ENCODE measurements at places on chromosomes 1 and 21.

- no peak for DNase-seq
These were observed 5.8 kb upstream of the ITGB2 start for GRCh38 chr21:44926331-44927101.

DNA sequence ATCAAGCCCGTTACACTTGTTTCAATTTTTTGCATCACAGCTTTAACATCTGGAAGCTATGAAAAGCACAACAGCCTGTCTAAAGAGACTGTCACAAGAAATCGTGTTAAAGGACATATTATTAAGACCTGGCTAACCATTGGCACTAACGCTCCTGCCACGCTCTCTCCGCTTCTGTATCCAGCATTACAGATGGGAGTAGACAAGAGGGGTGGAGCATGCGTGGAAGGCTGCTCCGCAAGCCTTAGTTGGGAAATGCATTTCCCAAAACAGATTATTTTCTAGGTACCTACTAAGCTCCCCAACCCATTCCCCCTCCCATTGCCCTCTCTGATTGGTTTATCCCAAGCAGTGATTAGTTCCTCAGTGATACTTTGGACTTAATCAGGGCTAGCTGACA is 72.4 kb downstream of the NTNG1 start:
- DNase-seq, result no peak

DNA sequence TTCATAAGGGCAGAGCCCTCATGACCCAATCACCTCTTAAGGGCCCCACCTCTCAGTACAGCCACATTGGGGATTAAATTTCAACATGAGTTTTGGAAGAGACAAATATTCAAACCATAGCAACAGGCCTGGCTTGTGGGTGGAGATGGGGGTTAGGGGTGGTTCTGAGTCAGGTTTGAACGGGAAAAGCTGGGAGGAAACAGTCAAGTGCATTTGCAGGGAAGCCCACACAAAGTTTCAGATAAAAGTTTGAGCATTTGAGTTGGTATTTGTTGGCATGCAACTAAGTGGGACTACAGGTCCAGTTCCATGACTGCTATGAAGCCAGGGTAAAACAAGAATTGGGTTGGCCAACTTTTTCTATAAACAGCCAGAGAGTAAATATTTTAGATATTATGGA is 21.0 kb upstream of the PADI2 start:
- DNase-seq, result no peak

- DNase-seq, result no peak
These were observed 58.7 kb downstream of the KIAA0040 start for GRCh38 chr1:175133673-175134435.

DNA sequence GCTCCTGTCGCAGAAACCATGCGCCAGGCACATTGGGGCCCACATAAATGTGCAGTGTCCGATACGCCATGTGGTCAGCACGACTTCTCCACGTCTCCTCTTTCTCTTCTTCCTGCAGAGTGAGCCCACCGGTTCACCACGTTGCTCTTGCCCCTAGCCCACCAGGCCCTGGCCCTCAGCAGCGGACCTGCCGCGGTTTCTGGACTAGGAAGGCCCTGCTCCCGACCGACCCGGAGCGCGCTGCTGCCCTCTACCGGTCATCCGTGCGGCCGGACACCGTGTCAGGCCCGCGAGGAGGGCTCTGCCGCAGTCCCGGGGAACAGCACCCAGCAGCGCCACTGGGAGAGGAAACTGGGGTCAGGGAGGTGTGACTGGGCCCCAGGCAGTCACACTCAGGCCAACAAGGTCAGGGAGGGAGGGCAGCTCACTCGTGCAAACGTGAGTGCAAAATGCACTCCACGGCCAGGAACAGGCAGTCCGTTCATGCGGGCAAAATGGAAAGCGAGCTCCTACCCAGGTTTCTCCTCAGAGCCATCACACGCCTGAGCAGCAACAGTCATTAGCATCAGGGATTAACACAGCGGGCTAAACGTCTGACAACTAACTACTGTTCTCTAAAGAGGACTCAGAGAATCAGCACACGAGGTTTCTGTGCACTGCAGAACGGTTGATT is 13.7 kb downstream of the TLR5 start:
- peak; percentile 31 for DNase-seq

DNA sequence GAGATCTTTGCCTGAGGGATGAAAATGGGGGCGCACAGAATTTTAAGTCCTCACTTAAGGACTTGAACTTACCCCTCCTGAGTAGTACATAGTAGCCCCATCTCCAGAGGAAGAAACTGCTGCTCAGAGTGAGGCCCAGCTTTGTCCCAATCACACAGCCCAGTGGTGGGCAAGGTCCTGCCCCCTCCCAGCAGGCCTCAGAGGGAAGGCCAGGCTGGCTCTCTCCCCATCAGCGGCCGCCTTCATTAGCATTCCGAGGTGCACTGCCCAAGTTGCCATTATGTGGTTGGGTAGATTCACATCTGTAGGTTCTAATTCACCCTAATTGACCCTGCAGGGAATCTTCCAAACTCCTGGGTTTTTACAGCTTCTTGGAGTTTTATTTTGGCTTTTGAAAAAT is 59.1 kb downstream of the FOXO6 start:
- no peak for DNase-seq

DNA sequence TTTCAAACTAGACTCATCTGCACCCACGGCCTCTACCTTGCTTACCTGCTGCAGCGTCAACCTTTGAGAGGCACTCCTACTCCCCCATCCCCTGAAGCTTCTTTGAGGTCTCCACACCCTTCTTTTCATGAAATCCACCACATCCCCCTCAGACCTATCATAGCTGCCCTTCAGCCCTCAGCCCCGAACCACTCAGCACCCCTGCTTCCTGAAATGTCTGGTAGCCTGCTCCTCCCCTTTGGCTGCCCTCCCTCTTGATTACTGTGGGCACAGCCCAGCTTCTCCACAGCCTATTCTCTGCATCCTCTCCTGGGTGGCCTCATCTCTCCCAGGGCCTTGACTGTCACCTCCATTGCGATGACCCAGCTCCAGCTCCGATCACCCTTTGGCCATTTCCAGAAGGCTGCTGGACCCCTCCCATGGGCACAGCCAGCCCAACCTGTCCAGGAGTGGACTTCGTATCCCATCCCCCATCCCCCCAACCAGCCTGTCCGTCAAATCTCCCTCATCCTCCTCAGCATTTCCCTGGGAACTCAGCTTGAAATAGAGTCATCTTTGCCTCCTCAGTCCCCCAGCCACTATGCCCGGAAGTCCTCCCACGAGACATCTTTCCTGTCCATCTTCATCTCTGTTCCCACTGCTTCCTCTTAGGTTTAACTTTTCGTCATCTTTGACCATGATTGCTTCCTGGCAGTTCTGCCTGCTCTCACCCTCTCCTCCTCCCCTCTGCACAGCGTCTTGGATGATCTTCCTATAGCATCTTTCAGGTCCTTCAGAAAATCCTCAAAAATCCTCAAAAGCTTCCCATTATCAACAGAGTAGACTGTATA is 6.1 kb upstream of the ADORA1 start:
- DNase-seq, result no peak

DNA sequence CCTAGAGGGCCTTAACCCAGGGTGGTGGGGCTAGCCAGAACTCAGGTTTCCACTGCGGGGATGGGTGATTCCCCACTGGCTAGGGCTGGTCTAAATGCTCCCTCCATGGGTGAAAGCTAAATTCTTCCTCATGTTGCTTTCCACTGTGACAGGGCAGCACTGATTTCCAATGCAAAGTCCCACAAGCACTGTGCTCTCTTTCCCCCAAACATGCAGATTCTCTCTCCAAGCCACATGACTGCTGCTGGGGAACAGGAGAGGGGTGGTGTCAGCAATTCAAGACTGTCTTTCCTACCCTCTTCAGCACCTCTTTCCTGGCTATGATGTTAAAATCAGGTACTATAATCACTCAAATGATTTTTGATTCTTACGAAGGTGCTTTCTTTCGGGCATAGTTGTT is 215.5 kb downstream of the RWDD3 start:
- no peak for DNase-seq

DNA sequence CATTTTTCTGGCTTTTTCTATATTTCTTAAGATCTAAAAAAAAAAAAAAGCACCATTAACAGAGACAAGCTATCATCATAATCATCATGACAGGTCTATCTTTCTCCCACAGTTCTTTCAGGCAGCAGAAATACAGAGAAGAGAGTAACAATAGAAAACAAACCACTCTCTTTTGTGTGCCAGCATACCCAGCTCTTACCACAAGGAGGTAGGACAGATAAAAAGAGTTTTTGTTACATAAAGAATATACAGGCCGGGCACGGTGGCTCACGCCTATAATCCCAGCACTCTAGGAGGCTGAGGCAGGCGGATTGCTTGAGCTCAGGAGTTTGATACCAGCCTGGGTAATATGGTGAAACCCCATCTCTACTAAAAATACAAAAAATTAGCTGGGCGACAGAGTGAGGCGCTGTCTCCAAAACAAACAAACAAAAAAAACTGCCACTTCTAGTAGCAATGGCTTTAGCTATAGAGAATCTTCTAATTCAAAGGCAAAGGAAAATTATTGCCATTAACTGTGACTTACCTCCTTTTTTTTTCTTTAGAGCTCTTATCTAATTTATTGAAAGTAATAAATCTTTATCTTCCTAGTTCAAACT is 39.7 kb downstream of the ANKRD13C start:
- no peak for DNase-seq

GRCh38 chr1:168317309-168317708 is 36.6 kb downstream of the TBX19 start:
- DNase-seq, result no peak

GRCh38 chr1:56429288-56429687 is 150.1 kb downstream of the PLPP3 start:
- DNase-seq, result no peak

GRCh38 chr21:36354918-36355680 is 30.1 kb upstream of the CHAF1B start:
- no peak for DNase-seq

GRCh38 chr1:119924948-119925898 is 28.9 kb upstream of the ADAM30 start:
- DNase-seq, result no peak

DNA sequence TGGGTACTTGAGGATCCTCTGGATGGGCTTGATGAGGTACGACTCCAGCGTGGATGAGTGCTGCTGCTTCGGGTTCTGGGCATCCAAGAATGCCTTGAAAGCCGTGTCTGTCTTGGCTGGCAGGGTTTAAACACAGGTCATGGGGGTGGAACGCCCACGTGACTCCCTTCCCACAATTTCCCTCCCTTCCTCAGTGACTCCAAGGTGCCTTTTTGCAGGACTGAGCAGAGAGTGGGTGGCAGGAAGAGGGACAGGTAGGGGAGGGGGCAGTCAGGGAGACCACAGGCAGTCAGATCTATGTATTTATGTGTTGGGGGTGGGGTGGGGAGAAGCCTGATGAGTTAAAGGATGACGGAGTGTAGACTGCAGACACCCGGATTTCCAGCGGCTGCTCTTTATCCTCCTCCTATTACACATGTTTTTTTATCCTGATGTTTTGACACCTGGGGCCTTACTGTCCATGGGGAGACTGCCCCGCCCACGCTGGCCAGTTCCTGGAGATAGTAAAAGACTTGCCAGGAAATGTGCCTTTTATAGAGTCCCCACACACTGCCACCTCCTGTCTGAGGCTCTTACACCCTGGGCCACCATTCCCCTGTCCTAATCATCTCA is 103.2 kb upstream of the KRTAP19-8 start:
- DNase-seq, result no peak

DNA sequence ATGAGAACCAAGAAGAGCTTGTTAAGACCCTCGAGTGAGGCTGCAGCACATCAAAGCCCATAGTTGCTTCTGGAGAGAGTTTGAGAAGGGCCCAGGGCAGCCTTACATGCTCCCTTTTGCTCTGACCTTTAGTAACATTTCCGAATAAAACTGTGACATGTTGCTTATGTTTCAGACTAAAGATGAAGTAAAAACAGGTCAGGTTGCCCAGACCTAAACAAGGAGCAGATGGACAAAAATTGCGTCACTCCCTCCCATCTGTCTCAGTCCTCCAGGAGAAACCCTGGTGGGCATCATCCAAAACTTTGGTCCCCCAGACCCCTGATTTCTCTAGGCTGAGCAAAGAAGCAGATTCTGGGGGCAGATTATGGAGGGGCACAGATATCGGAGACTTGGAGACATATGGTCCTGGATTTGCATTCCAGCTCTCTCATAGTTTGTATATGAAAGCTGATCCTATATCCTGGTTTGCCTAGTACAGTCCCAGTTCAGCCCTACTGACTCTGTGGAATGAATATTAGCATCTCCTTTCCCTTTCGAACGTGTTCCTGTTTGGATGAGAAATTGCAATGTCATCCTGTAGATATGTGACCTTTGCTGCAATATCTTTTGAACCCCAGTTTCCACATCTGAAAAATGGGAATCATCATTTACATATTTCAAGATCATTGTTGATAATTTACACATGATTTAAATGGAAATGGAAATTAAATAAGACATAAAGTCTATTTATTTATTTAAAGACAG is 304.9 kb upstream of the USP24 start:
- no peak for DNase-seq

GRCh38 chr21:30194701-30195299 is 21.1 kb downstream of the CLDN8 start:
- DNase-seq, result no peak

DNA sequence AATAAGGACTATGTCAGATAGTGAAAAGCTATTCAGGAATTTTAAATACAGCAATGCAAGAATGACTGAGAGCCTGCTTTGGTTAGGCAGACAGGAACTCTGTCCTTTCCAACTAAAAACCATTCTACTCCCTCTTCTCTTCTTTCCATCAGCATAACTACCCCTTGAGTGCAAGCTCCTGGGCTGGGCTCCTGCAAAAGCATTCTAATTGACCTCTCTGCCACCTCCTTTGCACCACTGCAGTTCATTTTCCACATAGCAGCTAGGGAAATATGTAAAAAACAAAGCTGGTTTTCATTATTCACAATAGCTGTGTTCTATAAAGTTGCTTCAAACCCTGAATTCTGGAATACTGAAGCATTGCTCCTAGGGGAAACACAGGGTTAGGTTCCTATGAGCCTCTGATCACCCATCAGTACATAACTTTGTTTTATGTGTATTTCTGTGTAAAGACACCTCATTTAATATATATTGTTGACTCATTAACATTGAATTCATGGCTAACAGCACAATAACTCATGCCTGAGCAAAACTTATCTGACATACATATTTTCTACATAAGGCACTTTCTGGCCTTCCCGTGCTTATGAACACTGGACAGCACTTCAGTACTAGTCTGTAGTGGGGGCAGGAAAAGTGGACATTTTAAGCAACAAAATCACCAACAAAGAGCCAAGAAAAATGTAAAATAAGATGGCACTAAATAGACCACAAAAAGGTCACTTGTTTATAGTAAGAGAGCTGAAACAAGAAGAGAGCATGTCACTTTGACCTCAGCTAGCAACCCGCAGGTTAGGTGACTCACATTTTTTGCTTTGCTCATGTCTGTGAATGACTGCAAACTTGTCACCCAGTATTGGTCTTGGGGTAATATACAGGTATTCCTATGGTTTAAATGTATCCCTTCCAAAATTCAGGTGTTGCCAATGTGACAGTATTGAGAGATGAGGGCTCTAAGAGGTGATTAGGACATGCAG is 57.9 kb upstream of the IRF2BP2 start:
- no peak for DNase-seq
